Inflammatory macrophage treated with lipopolysaccharide for 1 hour (primary cell): ENCODE measurements at places on chromosomes 11 and 22.
A peak's percentile ranks its signal among the peaks of the same experiment; 100 is the strongest.

DNA sequence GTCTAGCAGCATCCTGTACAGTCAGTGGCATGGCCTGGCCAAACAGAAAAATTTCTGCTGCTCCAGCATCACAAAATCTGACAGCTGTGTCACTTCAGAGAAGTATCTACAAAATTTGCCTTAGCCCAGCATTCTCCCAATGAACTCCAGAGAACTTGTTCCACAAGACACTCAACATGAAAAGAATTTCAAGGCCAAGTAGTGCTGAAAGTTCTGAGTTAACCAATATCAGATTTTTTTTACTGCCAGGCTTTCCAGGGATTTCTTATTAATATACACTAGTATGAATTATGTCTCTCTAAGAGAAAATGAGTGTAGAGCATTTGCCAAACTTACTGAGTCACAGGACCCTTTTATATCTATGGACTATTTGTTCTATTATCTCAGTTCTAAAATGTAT is 68.8 kb downstream of the OR5AK2 start:
- no peak for DNase-seq

DNA sequence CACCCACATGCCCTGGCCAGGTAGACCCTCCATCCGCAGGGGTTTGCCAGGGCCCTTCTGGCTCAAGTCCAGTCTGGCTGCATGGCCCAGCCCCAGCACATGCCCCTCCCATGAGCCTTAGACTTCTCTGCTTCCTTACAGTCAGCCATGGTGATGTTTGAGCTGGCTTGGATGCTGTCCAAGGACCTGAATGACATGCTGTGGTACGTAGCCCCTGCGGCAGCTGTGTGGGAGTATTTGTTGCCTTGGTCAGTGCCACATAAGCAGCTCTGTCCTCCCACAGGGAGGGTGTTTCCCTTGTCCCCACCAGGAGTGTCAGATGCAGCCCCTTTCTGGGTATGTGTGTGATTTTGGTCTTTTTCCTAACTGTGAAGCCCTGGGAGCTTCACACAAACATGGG is 17.5 kb downstream of the CDC45 start:
- DNase-seq = no peak

- no peak for DNase-seq
Measured at GRCh38 chr22:20384865-20385264, 9.1 kb upstream of the ZNF74 start.

- no peak for DNase-seq
Measured at GRCh38 chr22:48948575-48949170, 879.0 kb downstream of the BRD1 start.

DNA sequence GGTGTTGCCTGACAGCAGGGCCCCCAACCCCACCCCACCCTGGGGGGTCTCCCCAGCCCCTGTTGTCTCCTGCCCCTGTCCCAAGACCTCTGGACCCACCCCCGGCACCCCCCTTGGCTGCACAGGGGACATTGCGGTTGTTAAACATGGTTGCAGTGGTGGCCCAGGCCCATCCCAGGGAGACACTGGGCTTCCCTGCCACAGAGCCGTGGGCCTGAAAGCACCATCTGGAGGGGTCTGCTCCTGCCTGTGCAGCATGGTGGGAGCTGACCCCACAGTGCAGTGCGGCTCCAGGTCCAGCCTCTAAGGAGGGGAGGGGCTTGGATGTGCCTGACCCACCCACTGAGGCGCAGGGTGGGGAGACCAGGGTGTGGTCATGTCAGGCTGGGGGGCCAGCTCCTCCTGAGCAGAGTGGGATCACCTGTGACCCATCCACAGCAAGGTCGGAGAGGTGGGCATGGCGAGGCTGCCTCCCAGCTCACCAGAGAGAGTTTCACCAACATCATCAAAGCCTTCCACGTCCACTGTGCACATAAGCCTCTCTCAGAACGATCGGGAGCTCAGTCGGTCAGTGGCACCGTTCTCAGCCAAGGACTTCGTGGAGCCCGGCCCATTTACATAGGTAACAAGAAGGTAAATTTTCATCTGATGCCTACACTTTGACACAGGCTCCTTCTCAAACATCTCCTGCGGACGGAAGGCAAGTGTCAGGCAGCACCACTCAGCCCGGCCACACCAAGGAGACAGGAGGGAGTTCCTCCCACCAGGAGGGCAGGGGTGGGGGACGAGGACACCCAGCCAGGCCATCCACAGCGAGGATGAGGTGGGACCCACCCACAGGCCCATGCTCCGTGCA is 201.1 kb downstream of the BRD1 start:
- no peak for DNase-seq

DNA sequence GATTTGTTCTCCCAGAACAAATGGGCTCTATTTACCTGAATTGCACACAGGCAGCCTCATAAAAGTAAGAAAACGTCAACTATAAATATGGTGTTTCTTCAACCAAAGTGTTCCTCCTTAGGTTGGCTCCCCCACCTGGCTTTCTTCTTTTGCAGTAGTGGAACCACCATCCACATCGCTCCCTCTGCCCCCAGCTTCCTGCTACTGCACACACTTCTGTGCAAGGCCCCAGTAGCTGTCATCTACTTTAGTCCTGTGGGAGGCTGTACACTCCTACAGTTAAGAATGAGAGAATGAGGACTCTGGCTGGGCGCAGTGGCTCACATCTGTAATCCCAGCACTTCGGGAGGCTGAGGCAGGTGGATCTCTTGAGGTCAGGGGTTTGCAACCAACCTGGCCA is 89.5 kb downstream of the BMAL1 start:
- no peak for DNase-seq

- peak; percentile 35 for DNase-seq
Measured at GRCh38 chr11:125923012-125923579, 18.8 kb downstream of the DDX25 start.

- no peak for DNase-seq
Measured at GRCh38 chr22:23110190-23110921, 31.4 kb downstream of the RSPH14 start.

DNA sequence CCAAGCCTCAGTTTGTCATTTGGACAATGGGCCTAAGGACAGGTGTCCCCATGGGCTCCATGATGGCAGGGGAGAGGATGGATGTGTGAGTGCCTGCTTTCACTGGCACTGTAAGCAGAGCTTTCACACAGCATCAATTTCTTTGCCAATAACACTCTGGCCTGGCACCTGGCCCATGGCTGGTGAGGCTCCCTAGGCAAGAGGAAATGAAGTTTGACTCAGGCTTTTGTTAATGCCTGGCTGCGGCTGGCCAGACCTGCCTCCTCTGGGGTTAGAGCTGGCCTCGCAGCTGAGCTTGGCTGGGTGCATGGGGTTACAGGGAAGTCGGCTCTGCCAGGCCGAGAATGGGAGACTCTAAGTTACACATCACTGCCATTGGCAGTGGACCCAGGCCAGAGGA is 30.0 kb upstream of the SEZ6L start:
- DNase-seq = no peak

- DNase-seq = no peak
Measured at GRCh38 chr11:114120606-114121005, 61.1 kb downstream of the ZBTB16 start.
